ENCODE measurements at places on chromosomes 6 and 20. TPM values are rescaled to one million over a fixed set of nuclear protein-coding genes. Genes with fewer than 3 reads are reported as not detected.

OR2H1 gene
- total RNA-seq, result not detected

PTK6 gene
- not detected for total RNA-seq

LAMP5 gene
- total RNA-seq, result 0.18 TPM

SESN1 gene
- total RNA-seq, result 22.7 TPM

C6orf163 gene
- 3.9 TPM for total RNA-seq

MAS1 gene
- total RNA-seq, result under 0.01 TPM

VIP gene
- not detected for total RNA-seq

WFDC12 gene
- not detected for total RNA-seq

LPA gene
- total RNA-seq, result not detected

CGAS gene
- total RNA-seq, result 5.4 TPM

RIPOR3 gene
- total RNA-seq, result 1.6 TPM

JAG1 gene
- 39.2 TPM for total RNA-seq

MEP1A gene
- total RNA-seq, result not detected

TOX2 gene
- total RNA-seq, result 5.2 TPM

MUC22 gene
- total RNA-seq, result not detected

All from fibroblast of the aortic adventitia (primary cell).